HFFc6 (cell line): ENCODE measurements at places on chromosomes 3 and 15. TPM values are rescaled to one million over a fixed set of nuclear protein-coding genes. Genes with fewer than 3 reads are reported as not detected.

CHRD gene
- 0.06 TPM in 1 of 3 replicates, not detected in the others for total RNA-seq

DNA sequence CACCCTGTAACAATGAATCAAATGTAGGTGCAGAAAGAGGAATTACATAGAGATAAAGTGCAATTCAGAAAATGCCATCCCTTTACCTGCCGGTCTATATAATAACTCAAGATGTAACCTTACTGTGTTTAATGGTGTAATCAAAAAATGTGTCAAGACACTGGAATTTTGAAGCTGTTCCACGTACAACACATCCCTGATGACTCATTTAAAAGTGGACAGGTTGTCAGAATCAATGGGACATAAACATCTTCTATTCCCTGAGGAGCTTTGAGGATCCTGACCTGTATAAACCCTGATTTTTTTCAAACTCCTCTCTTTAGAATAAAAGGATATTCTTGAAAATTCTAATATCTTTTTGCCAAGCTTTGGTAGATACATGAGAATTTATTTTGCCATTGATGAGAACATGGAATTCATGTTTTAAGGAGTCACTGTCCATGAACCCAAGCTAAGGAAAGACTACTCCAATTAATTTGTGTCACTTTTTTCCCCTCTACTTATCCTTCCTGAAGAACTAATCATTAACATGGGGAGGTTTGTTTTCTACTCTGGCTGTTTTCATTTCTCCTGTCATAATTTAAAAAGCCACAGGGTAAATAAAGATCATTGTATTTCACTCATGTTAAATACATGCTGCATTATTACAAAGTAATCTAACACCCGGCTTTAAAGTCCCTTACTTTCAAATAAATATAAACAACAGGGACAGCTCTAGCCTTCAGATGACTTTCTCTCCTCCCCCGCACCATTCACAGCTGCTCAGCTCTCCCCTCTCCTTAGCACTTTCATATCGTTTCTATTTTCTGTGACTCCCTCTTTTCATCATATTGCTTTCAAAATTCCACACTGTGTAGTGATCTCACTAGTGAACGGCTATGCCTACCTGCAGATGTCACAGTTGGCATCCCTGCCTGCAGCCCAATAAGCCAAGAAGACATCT is 138.3 kb downstream of the TAFA4 start:
- DNase-seq, result no peak

GRCh38 chr3:106255870-106256248 is 387.0 kb upstream of the CBLB start:
- no peak for DNase-seq

- DNase-seq, result no peak
Observed at GRCh38 chr3:47434849-47435248, 40.9 kb downstream of the SCAP start.

DNA sequence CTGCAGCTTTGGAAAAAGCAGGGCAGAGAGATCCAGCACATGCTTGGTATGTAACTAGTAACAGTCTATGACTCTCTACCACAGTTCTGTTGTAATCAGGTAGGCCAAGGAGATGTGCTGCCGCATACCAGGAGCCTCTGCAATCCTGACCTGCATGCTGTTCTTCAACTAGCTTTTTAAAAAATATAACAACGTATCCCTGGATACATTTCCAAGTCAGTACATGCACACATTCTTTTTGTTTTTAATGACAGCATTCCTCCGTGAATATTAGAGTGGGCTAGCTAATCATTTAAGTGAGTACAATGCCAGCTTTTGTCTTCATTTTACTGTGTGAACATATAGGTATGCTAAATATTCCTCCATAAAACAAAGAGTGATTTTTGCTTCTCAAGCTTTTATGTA is 437.8 kb downstream of the RBMS3 start:
- no peak for DNase-seq
